Activated CD8-positive, alpha-beta memory T cell treated with anti-CD3 and anti-CD28 coated beads for 1 hour (primary cell): ENCODE measurements at places on chromosomes 6 and 20.

DNA sequence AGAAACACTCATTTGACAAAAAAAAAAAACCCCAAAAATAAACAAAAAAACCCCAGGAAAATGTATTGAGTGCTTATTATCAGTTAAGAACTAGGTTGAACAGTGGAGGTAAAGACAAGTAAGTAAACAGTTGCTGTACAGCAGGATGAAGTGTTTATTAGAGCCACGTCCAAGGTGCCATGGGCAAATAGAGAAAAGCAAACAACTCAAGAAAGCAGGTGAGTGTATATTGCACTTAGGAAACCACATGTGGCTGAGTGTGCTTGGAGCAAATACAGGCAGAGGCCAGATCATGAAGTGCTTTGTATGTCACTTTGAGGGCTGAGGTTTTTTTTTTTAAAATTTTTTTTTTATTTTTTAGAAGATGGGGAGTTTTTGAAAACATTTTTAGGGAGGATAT is 98.3 kb downstream of the MACROD2 start:
- DNase-seq, result no peak

DNA sequence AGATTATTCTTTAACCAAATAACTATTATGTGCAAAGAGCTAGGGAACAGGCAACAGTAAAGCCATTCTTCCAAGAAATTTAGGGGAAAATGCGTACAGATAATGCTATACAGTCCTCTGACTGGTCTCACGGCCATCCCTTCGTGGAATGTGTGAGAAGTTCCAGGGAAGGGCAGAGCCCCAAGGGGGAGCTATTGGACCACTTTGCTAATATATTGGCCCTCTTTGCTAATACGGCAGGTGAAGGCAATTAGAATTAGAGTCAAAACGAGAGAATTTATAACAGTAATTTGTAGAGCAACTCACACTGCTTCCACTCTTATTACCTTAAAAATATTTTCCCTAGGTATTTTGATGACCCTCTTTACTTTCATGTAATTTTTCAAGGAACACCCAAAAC is 140.4 kb downstream of the IMPG1 start:
- DNase-seq, result no peak

- DNase-seq, result no peak
Measured at GRCh38 chr6:141133346-141133745, 999.4 kb upstream of the GJE1 start.

DNA sequence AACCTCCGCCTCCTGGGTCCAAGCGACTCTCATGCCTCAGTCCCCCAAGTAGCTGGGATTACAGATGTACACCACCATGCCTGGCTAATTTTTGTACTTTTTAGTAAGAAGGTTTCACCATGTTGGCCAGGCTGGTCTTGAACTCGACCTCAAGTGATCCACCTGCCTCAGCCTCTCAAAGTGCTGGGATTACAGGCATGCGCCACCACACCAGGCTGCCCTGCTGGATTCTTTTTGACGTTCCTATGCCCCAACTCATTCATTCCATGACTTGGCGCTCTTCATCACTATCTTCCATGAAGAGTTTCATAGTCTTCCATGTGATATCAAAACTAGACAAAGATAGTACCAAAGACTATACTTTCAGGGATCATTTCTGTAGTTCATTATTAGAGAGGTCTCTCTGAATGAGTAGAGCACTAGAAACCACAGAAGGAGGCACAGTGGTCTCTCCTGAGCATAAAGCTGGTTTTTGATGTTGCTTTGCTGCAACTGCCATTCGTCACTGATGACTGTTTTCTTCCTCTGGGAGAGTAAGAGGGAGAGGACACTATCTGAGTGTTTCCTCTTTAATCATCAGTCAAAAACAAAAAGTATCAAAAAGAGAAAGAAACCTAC is 23.5 kb downstream of the DNAAF9 start:
- no peak for DNase-seq

GRCh38 chr6:2752477-2753109 is 1.9 kb upstream of the MYLK4 start:
- no peak for DNase-seq

DNA sequence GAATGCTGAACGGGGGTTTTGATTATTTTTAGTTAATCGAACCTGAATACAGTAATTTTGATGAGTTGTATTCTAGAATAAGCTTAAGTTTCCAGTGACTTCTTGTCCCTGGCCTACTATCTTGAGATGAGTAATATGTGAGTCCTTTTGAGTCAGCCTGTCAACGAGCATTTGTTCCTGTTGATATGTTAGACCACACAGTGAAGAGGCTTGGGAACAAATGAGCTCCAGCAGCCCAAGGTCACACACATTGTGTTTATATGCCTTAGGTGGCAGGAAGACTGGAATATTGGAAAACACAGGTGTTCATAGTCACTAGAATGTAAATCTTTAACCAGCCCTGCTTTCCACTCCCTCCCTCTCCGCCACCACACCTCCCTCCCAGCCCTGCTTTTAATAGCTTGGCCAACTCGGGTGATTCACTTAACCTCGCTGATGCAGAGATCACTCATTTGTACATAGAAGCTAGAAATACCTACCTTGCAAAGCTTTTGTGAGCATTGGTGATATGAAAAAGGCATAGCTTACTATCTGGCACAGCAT is 9.1 kb downstream of the SMPDL3A start:
- no peak for DNase-seq

DNA sequence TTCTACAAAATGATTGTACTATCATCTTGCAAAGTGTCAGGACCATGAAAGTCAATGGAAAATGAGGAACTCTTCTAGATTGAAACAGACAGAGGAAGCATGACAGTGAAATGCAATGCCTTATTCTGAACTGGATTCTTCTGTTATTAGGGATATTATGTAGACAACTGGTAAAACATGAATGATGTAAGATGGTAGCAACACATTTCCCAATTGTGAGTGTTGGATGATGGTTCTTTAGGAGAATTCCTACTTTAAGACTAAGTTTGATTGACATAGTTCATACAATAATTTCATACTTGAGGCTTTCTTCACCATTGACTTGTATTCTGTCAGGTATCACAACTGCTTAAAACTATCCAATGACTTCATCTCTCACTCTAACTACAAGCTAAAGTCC is 4.5 kb downstream of the UBE3D start:
- no peak for DNase-seq

- no peak for DNase-seq
Measured at GRCh38 chr20:57769756-57770155, 59.9 kb upstream of the PMEPA1 start.

GRCh38 chr6:97775012-97775411 is 492.0 kb upstream of the MMS22L start:
- DNase-seq, result no peak

DNA sequence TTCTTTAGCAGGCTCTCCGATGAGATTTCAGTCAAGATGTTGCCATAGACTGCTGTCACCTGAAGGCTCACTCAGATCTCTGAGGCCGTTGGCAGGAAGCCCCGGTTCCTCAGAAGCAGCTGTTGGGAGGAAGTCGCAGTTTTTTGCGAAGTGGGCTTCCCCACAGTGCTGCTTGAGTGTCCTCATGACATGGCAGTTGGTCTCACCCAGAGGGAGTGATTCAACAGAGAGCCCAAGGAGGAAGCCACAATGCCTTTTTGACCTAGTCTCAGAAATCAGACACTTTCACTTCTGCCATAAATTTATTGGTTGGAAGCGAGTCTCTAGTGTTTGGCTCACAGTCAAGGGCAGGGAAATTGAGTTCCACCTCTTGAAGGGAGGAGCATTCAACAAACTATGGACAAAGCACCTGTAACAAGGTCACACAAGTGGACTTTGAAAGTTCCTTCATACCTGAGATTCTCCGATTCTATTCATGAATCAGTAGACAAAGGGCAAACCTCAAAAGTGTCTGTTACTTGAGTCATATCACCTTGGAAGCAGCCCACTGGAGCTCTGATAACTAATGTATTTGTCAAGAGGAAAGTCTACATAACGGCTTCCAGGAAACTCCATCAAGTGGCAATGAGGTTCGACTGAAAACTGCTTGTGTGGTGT is 208.3 kb downstream of the TASP1 start:
- no peak for DNase-seq

DNA sequence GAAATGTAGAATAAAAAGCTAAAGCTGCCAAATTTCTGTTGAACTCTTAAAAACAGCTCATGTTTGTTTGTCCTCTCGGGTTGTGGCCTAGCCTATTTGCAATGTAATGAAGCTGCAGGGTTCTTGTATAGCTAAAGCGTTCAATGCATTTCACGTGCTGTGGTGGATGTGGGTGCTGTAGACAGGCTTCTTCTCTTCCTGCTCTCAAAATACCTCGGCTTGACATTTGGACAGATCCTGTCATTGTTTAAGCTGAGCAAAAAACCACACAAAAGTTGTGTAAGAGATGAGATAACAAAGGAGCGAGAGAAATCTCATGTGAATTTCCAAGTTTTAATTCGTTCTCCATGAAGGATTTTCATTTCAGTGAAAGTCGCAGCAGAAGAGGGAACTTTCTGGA is 196.3 kb upstream of the UST start:
- DNase-seq, result no peak

GRCh38 chr6:96236471-96236870 is 220.7 kb downstream of the FUT9 start:
- DNase-seq, result no peak

DNA sequence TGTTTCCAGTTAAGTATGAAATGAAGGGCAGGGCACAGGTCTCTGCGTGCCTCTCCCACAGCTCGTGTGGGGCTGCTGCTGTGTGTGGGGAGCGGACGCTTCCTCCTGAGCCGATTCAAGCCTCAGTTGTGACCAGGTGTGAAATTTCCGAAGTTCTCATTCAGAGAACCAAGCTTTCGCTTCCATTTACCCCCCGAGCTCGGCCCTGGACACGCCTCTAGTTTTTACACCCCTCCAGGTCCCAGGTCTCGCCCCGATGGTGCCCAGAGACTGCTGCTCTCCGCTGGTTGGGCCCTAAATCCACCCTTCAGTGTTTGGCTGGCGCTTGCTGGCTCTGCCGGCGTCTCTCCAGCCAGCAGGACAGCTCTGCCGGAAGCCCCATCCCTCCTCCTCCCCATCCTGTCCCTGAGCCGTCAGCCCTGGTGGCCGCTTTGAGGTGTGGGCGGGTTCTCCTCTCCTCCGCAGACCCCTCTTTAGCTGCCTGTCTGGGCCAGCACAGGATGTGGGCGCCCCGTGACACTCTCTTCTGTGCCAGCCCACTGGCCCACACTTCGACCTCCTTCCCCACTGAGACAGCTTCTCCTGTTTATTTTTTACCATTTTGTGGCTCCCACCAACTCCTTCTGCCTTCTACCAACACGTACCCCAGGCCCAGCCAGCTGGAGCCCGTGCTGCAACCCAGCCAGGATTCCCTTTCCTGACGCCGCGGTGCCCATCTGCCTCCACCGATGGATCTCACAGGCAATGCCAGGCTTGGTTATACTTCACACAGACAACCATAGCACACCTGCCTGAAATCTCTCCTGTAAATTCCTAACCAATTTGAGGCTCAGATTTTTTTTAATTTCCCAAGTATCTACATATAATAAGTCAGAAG is 142.8 kb downstream of the DLL1 start:
- DNase-seq, result peak; percentile 44

DNA sequence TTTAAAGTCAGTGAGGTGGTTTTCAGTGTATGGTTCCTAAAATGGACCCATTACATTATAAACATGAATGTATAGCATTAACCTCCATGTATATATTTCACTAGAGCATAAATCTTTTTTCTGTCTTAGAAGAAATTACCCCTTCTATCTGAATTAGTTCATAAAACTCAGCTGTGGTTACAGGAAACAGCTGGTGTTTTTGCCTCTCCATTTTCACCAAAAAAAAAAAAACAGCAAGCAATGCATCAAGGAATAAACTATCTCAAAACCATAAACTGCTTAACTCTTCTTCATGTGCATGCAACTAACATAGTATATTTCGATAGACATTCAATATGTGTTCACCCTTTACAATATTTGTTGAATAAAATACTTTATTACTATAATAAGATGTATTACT is 40.2 kb downstream of the MOXD1 start:
- no peak for DNase-seq

DNA sequence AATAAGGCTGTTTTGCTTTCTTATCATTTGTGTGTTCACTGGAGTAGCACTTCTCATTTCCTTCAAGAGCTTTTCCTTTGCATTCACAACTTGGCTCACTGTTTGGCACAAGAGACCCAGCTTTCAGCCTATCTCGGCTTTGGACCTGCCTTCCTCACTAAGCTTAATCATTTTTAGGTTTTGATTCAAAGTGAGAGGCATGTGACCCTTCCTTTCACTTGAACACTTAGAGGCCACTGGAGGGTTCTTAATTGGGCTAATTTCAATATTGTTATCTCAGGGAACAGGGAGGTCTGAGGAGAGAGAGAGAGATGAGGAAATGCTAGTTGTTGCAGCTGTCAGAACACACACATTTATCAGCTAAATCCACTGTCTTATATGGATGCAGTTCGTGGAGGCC is 82.9 kb upstream of the SCAF8 start:
- no peak for DNase-seq

- DNase-seq, result no peak
Measured at GRCh38 chr6:20365456-20365855, 36.2 kb upstream of the E2F3 start.
